ENCODE measurements at places on chromosomes 1 and 21.

- DNase-seq = no peak
These were observed 22.9 kb downstream of the ZBTB21 start for GRCh38 chr21:41987310-41987709.

GRCh38 chr1:5976726-5977493 lies 15.3 kb downstream of the NPHP4 start:
- DNase-seq = no peak

DNA sequence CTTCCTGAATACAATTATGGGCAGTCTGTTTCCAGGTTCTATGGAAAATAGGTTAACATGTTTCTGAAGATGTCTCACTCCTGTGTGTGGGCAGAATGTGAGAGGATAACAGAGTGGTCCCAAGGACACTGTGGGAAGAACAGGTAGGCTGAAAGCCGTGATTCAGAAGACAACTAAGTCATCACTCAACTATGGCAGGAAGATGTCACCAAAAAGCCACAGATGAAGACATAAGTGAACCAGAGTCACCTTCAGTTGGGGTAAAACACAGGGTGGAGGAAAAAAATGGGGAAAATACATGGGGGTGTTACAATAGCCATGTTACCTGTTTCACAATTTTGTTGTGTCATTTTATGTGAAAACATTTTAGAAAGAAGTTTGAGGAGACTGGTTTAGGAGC lies 75.1 kb downstream of the UCHL5 start:
- DNase-seq = no peak

DNA sequence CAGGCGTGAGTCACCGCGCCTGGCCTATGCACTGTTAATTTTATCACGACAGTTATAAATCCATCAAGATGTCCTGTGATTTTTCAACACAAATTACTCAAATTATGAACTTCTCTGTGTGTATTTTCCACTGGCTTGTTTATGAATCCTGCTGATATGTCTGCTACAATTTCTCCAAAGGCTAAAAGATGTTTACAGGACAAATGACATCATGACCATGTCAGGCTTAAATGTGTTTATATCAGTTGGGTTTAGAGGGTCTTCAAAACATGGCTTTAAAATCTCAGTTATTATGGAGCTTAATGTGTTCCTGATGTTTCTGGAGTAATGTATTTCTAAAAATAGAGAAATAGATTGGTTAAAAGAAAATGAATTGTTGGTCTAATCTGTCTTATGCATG lies 44.0 kb upstream of the ERG start:
- DNase-seq = no peak

DNA sequence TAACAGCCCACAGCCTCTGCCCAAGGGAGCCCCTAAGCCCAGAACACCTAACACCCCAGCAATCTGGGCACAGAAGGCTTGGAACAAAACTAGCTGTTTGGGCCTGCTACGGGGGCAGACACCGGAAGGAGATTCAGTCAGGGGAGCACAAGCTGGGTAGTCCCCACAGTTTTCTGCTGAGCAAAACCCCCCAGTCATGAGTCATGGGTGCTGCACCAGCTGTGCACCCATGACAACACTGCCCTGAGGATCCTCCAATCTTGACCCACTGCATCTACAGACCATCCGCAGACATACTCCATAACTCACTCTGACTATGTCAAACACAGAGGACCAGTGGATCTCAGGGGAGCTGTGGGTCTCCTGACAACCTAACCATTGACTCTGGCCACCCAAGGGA lies 105.1 kb downstream of the LRIG2 start:
- DNase-seq = peak; percentile 42

DNA sequence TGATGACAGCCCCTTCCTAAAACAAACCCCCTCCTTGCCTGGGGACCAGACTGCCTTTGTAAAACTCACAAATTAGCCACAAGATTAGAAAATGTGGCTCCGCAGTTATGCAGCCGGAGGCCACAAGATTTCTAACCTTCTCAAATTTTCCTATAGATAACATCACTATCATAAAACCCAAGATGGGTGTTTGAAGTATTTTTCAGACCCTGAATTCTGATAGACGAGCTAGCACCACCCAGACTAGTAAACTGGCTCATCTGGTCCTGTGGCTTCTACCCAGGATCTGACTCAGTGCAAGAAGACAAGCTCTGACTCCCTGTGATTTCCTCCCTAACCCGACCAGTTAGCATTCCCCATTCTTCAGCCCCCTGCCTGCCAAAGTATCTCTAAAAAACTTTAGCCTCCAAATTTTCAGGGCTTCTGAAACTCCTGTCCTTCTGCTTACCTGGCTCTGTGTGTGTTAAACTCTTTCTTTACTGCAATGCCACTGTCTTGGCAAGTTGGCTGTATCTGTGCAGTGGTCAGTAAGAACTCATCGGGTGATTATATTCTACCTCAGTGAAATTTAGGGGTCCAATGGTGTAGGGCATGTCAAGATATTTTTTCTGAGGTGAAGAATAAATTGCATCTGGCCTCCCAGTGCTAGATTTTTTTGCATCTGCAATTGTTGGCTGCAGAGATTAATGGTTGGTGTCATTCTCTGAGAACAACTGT lies 102.1 kb downstream of the S1PR1 start:
- DNase-seq = no peak

DNA sequence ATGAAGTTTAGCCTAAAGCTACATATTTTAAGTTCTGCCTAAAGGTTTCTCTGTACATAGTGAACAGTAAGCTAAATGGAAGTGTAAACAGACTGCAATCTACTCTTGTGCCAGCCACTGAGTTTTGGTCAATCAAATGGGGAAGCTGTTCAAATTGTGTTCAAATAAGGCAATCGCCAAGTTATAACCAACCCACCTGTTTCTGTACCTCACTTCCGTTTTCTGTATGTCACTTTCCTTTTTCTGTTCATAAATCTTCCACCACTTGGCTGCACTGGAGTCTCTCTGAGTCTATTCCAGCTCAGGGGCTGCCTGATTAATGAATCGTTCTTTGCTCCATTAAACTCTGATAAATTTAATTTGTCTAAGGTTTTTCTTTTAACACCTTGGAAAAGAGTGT lies 10.8 kb upstream of the THEM4 start:
- peak; percentile 32 for DNase-seq

- DNase-seq = no peak
These were observed 109.1 kb downstream of the APP start for GRCh38 chr21:26061437-26061836.

- DNase-seq = no peak
These were observed 506 bp downstream of the SSX2IP start for GRCh38 chr1:84689514-84690396.

DNA sequence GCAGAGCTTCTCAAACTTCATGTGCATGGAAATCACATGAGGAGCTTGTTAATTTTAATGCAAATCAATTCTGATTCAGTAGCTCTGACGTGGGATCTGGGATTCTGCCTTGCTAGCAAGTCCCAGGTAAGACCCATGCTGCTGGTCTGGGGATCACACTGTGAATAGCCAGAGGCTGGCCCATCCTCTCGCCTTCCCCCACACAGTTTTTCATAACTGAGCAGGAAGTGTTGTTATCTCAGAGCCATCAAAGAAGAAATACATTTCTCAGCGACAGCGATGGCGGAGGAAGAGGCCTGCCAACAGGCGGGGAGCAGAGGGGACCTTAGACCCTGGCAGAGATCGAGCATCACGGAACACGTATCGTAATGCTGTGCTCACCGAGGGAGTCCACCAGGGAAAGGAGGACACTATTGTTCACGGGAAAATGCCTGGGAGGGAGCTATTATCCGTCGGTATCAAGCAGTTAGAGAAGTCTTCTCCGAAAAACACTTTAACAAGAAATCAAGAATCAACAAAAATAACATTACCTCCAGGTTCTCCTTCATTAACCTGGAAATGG lies 268.9 kb upstream of the TMEM51 start:
- no peak for DNase-seq

DNA sequence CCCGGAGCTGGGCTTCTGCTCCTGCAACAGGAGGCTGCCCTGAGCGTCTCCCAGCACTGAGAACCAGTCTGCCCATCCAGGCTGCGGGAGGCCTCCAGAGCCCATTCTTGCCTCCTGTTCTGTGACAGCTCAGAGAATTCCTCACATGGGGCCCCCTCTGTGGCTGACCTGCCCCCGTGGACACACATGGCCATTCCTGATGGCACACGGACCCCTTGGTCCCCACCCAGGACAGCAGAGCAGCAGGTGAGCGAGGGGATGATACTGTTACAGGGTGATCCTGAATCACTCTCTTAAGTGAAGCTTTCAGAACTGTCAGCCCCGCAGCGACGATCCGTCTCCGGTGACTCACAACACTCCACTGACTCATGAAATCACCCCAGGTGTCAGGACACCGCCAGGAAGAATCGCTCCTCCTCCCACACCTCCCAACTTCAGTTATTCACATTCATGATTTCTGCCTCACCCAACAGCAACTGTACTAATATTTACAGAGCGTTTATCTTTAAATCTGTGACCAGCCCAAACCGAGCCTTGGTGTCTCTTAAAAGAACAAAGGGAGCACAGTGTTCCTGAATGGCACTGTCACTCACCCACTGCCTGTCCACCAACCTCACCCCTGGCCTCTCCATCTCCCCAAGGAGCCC lies 22.5 kb downstream of the CHD5 start:
- DNase-seq = no peak

DNA sequence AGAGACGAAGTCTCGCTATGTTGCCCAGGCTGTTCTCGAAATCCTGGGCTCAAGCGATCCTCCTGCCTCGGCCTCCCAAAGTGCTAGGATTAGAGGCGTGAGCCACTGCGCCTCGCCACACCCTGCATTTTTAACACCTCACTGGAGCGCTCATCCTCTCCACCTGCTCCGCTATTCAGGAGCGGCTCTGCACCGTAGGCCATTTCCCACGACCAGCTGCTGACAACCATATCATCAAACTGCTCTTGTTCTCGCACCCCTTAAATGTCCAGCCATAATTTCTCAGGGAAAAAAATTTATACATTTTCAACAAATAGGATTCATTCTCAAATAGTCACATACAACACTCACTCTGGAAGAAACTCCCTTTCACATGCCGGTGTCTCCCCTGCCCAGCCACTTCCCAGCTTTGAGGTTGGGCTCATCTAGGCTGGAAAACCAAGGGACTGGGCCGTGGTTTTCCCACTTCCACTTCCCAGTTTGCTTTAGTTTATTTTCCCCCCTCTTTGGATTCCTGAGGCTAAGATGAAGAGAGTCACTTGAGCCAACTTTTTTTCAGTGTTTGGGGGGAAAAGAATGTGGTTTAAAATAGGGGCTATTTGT lies 639 bp upstream of the IPO9 start:
- no peak for DNase-seq

DNA sequence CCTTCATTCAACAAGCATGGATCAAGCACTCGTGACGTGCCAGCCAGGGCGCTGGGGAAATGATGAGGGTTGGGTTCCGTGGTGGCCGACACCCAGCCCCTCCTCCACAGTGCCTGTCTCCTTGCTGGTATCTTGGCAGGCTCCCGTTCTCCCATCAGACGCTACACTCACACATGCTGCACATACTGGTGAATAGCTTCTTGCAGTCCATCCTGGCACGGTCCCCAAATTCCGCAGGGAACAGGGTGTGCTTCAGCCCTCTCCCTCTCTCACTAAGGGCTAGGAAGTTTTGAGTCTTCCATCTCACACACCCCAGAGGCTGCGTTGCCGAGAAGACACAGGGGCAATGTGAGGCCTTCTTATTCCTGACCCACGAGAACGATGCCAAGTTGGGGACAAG lies 10.1 kb upstream of the MEF2D start:
- DNase-seq = no peak

DNA sequence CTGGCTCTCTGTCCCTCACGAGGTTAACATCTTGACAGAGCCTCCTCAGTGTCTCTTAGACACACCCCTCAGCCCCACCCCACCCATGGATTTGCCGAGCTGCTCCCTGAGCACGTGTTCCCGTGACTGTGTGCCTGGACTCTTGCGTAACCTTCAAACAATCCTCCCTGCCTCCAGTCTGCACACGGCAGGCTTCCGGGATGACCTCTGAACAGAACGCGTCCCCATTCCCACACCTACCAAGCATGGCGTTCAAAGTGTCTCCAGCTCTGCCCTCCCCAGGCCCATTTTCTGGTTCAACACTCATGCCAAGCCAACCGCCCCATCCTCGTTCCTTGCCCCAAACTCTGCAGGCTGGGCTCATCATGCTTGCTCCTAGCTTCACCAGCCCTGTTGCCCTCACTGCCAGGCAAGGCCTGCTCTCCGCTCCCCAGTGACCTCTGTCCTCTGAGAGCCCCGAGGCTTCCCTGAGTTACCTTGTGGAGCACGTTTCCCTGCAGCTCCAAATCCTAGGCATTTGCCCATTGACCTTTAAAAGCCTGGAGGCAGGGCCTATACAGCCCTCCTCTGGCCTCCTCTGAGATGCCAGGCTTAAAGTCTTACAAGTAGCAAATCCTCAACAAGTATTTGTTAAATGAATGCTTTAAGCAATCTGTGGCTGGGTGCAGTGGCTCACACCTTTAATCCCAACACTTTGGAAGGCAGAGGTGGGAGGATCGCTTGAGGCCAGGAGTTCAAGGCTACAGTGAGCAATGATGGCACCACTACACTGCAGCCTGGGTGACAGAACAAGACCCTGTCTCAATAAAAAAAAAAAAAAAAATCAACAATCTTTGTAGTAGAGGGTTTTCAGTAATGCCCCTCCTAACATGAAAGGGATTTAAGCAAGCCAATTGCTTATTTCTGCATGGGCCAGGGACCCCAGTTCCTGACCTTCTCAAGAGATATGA lies 5.0 kb downstream of the AGT start:
- DNase-seq = no peak

DNA sequence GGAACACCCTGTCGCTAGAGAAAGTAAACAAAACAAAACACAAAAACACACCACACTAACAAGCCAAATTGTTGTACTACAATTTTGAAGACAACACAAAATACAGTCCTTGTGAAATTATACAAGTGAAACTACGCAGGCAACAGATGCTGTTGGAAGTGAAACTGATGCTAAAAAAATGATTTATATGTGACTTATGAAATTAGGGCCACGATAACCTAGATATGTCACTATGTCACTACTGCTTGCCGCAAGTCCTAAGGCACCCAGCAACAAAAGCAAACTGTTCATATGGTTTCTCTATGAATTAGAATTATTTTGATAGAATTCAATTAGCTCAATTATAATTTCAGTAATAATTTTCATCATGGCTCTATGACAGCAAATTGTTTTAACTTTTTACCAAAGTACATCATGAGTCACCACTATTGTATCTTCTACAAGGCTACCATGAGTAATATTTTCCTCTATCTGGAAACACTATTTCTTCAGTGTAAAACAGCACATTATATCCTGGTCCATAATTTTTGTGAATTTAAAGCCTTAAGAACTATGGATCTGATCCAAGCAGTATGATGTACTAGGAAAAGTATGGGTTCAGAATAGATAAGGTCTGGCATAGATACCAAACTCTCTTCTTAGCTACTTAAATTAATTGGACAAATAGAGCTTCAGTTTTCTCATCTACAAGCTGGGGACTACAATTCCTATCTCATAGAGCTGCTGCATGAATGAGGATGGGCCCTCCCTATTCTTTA lies 216.3 kb downstream of the COL11A1 start:
- DNase-seq = no peak

GRCh38 chr1:156509424-156510034 lies 9.0 kb upstream of the MEF2D start:
- DNase-seq = no peak

DNA sequence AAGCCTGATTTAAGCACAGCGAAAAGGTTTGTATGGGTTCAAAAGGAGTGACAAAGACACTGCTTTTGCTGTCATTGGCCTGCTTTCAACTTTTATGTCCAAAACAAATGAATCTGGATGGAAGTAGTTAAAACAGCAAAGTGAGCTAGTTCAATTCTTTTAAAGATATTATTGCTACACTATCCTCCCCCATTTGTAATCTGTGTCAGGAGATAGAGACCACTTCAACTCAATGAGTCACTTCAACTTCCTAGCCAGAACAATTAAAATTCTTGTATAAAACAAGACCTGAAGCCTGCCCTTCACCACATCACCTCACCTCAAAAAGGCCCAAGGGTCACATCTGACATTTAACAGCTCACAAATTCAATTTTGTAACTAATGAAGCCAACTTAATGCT lies 364.1 kb upstream of the LYPLAL1 start:
- DNase-seq = no peak

All from GM06990 (cell line).